Bronchial epithelial cell (primary cell): ENCODE measurements at places on chromosomes 11 and 22. TPM values are rescaled to one million over a fixed set of nuclear protein-coding genes. Genes with fewer than 3 reads are reported as not detected.

DNA sequence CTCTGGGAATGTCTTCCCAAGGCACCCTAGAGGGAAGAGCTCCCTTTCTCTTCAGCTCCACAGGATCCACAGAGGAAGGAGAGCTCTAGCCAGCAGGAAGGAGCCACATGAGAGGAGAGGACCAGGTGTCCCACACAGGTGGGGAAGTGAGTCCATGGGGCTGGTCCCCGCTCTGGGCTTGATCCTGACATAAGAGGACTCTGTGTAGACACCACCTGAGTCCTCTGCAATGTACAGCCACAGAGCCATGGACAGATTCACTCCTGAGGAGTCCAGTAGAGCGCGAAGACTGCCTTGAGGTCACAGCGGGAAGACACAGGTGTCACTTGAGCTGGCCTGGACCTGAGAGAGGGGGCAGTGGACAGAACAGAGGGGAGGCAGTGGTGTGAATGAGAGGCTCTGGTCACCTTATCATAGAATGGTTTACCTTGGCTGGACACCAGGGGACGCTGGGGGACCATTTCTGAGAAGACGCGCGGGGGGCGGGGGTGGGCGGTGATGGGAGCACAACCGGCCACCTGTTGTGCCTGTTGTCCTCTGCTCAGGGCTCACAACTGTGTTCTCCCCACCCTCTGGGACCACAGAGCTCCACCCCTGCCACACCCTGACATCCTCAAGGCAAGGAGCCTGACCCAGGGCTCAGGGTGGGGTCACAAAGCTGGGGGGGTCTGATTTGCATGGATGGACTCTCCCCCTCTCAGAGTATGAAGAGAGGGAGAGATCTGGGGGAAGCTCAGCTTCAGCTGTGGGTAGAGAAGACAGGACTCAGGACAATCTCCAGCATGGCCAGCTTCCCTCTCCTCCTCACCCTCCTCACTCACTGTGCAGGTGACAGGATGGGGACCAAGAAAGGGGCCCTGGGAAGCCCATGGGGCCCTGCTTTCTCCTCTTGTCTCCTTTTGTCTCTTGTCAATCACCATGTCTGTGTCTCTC is 128.2 kb downstream of the ZNF280B start:
- no peak for DNase-seq

The CD248 gene
- under 0.01 TPM in 2 replicates for total RNA-seq

The TBC1D10A gene
- total RNA-seq = 6.6 and 12.2 TPM in 2 replicates

The RHOG gene
- total RNA-seq = 5.5 and 7.3 TPM in 2 replicates

The IRAG1 gene
- total RNA-seq = 0.26 and 0.51 TPM in 2 replicates

GRCh38 chr22:21032037-21032867 is at the start of gene SLC7A4:
TSS of gene SLC7A4 (minus strand) at chr22:21032561. CDS start at chr22:21031812, 749 bp downstream.
- no peak for DNase-seq

GRCh38 chr11:36007127-36007655 is 63.3 kb downstream of the LDLRAD3 start:
- DNase-seq = peak; percentile 86

The SCUBE2 gene
- not detected in 2 replicates for total RNA-seq

- DNase-seq = no peak
Observed at GRCh38 chr11:118846181-118846935, 37.3 kb upstream of the CXCR5 start.

GRCh38 chr11:66112601-66113499 is 42.8 kb downstream of the PACS1 start:
- peak; percentile 94 for DNase-seq

GRCh38 chr11:13762718-13763117 is 94.2 kb downstream of the FAR1 start:
- no peak for DNase-seq

- peak; percentile 94 for DNase-seq
Observed at GRCh38 chr11:62553080-62553838, 6.7 kb upstream of the AHNAK start.

DNA sequence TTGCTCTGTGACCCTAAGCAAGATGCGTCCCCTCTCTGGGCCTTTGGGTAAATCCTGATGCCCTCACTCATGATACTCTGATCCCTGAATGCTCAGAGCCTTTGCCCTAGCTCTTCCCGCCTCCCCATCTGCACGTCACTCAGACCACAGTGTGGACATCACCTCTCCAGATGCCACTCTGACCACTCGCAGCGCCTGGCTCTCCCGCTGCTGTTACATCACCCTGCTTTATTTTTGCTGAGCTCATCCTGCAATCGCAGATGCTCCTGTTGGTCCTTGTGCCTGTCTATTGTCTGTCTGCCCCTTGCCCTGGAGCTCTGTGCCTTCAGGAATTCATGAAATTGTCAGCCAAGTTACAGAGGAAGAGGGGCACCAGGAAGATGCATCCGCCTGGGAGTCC is 5.5 kb downstream of the OSM start:
- DNase-seq = no peak

DNA sequence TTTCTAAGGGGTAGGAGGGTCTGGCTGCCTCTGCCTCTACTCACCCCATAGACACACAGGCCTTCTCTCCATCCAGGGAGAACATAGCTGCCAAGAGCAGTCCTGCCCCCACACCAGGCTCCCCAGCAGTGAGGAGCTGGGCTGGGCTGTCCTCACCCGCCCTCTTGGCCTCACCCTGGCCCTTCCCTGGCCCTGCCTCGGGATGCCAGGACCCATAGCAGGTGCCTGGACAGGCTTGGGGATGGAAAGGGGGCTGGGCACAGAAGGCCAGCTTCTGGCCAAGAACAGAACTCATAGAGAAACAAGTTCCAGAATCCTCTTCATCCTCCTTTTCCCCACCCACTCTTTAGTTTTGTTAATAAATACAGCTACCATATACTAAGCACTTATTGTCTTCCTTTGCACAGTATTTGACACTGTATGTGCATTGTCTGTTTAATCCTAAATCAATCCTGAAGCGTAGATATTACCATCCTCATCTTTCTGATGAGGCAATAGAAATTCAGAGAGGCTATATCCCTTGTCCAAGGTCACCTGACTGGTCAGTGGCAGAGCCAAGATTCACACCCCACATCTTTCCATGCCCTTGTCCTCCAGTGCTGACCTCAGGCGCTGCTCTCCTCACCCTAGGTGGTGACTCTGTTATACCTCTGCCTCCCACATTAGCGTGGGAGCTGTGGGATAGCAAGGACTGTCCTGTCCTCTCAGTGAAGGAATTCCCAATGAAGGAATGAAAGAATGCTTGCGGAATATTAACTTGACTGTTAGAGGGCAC is 22.0 kb upstream of the MYOD1 start:
- no peak for DNase-seq

The TIMP3 gene
- total RNA-seq = 52.2 and 71.1 TPM in 2 replicates

The ACTN3 gene
- not detected in 2 replicates for total RNA-seq

The CALCA gene
- not detected in 2 replicates for total RNA-seq

GRCh38 chr11:80420374-80420773 is 979.5 kb upstream of the TENM4 start:
- no peak for DNase-seq

DNA sequence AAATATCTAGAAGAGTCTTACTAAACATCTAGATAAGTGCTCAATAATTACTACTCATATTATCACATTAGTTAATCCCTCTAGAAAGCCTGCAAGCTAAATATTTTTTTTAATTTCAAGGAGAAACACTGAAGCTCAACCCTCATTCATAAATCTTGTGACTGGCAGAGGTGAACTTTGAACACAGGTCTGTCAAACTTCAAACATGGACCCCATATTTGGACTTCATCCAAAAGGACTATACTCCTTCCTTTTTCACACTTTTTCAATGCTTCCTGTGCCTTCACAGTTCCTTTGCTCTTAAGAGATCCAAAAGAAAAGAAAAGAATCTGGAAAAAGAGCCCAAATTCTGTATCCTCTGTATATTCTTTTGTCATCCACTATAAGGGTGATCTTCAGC is 28.3 kb upstream of the OR9G4 start:
- no peak for DNase-seq

The PNPLA3 gene
- 1.3 and 1.7 TPM in 2 replicates for total RNA-seq

The SC5D gene
- 55.3 and 73.6 TPM in 2 replicates for total RNA-seq

DNA sequence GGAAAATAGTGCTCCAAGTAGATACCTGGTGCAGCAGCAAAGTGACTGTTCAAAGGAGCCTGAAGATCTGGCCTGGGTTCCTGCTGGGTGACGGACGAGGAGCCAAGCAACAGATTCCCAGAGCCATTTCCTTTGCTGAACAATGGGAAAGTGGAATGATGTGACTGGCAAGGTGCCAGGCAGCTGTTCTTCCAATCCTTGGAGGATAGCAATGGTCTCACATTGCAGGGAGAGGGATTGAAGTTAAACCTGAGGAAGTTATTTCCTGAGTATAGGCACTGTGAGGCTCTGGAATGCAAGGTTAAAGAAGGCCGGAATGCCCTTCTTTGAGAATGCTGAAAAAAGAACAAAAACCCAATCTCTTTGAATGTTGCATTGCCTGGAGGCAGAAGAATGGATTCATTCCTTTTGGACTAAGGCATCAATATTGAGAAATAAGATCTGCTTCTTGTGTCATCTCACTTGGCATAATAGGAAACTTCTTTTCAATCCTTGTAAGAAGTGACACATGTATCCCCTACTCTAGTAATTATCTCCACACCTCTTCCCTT is 223.8 kb downstream of the BLID start:
- peak; percentile 42 for DNase-seq

- peak; percentile 27 for DNase-seq
Observed at GRCh38 chr22:50016988-50017700, 4.6 kb upstream of the IL17REL start.

The PAMR1 gene
- 3.1 and 5.3 TPM in 2 replicates for total RNA-seq

DNA sequence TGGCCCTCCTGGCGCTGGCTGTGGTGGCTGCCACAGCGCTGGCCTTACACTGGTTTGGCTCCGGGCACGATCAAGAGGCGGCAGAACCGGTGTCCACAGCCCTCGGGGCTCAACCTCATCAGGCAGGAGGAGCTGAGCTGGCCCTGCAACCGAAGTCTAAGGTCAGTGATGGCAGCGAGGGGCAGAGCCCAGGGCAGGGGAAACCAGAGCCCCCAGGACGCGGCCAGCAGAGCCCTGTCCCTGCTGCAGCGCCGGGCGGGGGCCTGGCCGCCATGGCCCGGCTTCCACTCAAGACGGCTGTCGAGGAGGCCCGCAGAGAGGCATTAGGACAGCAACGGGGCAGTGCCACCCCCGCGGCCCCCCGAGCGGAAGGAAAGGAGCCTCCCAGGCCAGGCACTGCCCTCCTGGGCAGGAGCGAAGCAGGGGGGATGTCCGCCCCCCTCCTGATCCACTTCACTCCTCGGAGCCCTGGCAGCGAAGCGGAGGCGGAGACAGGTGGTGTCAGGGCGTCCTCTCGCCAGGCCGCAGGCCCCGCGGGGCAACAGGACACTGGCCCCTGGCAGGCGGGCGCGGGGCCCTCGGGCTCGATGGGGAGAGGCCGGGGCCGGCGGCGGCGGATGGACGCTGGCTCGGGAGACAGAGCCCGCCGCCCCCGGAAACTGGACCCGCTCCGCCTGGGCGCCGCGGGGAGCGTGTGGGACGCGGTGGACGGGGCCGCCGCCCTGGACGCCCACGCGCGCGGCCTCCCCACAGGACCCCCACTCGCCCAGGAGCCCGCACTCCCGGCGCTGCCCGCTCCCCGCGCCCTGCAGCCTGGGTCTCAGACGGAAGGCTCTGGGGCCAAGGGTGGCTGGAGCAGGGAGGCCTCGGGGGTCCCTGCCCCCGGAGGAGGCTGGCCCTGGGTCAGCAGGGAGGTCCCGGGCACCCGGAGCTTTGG is 895 bp downstream of the KLHDC7B start:
- no peak for DNase-seq

DNA sequence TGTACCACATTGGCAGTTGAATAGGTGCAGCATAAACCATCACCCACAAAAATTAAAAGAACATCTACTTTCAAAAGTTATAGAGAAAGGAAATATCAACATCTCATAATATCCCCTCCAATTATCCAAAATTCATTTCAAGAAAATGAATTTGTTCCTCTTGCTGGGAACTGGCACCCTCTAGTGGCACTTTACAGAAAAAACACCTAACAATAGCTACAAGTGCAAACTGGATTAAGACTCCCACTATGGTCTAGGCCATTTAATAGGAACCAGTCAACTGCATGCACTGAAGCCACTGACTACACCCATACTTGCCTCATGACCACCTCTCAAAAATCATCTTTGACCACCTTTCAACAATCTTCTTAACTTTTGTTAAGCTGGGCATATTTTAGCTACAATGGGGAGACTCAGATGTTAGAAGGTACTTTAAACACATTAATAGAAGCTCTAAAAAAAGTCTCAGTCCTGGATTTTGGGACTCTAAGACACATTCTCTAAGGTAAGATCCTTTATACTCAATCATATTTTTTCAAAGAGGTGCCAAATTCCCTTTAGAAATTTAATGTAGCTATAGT is 17.3 kb downstream of the TRAF6 start:
- peak; percentile 65 for DNase-seq

GRCh38 chr11:46249938-46250744 is 27.3 kb upstream of the CREB3L1 start:
- DNase-seq = no peak

The NUMA1 gene
- 52.7 and 79.1 TPM in 2 replicates for total RNA-seq

DNA sequence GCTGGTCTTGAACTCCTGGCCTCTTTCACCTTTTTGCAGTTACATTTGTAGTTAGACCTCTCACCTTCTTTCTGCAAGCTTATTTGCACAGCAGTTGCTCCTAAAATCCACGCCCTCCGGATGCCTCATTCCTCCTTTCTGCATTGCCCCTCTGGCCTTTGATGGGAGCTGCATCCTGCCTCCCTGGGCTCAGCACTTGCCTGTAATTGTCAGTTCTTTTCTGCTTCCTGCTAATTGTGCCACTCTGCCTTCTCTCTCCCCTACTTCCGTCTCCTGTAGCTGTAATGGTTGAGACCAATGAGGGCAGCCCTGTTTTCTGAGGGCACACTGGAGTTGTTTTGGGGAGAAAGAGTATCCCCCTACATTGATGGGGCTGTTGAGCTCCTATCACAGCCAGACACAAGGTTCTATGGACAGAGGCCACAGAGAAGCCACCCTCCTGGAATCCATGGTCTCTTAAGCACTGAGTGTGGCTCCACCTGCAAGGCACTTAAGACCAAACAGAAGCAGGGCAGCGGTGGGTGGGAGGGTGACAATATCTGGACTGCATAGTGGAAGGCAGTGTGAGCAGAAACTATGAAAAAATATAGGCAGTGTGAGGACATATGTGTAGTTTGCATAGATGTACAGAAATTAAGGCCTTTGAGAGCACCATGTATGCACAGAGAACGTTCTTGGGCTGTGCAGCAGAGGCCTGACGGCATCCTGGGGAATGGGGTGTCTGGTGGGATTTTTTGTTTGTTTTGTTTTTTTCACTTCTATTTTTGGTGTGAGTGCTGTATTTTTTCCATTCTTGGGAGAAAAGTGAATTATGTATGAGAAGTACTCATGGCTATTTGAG is 30.5 kb downstream of the YDJC start:
- DNase-seq = no peak

The RCOR2 gene
- total RNA-seq = 1.2 and 2.4 TPM in 2 replicates

The TMEM191B gene
- 0.26 and 1.0 TPM in 2 replicates for total RNA-seq

The C11orf86 gene
- total RNA-seq = not detected in 2 replicates

DNA sequence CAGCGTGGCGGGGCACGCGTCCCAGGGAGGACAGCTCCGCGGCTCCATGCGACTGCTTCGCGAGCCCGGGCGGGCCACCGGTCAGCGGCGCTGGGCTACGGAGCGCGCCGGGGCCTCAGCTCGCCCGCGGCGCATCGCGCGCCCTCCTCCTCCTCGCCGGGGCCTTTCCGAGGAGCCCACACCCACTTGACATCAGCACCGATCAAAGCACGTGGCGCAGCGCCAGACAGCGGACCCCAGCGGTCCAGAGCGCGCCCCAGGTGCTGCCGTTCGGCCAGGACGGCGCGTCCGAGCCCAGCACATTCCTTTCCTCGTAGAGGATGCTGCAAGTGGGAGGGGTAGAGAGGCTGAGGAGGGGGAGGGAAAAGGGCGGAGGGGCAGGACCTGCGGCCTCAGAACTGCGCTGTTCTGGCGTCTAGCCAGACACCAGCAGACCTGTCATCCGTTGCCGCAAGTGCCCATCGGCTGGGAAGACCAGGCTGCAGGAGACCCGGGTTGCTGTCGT is 88.6 kb downstream of the PLEKHA7 start:
- DNase-seq = peak; percentile 63

GRCh38 chr11:110490886-110491285 is 61.1 kb downstream of the FDX1 start:
- peak; percentile 76 for DNase-seq

The KCNK4 gene
- total RNA-seq = under 0.01 TPM in 1 of 2 replicates, not detected in the other
